AG04449 (cell line): ENCODE measurements at places on chromosomes 1 and 21.

DNA sequence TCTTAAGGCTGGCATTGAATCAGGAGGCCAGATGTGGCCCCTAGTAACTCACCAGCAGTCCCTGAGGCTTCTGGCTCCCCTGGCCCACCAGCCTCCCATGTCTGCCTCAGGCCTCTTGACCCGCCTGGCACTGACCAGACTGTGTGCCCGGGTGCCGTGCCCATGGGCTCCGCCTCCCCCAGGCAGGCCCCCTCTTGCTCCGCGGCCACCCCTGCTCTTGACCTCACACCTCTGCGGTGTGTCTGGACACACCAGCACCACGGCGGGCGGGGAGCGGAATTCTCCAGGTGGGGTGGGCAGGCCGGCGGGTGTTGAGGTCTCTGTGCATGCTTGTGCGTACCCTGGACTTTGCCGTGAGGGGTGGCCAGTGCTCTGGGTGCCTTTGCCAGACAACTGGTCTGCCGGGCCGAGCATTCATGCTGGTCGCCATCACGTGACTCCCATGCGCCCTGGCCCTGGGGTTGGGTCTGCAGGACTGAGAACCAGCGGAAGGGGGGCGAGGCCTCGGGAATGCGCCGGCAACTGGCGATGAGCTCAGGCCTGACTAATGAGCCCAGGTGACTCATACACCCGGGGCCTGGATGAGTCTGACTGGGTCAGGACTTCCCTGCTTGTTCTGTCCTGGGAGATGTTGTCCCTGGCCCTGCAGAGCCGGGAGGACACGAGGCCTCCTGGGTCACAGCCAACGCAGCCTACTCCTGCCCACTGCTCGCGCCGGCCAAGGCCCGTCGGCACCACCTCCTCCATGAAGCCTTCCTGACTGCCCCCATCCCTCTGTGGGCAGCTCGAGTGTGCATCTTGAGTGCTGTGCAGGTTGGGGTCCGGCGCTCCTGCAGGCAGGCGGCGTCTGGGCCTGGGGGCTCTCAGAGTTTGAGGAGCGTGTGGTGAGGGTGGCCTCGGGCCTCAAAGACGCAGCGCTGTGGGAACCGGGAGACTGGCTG lies 22.6 kb downstream of the COL18A1 start:
- DNase-seq: peak; percentile 71

- peak; percentile 65 for DNase-seq
Observed at GRCh38 chr1:97943354-97943753, 22.5 kb upstream of the DPYD start.

GRCh38 chr1:39333296-39333695 lies 128.8 kb downstream of the MACF1 start:
- no peak for DNase-seq

- DNase-seq: no peak
Observed at GRCh38 chr1:99919220-99919619, 50.6 kb upstream of the SLC35A3 start.

DNA sequence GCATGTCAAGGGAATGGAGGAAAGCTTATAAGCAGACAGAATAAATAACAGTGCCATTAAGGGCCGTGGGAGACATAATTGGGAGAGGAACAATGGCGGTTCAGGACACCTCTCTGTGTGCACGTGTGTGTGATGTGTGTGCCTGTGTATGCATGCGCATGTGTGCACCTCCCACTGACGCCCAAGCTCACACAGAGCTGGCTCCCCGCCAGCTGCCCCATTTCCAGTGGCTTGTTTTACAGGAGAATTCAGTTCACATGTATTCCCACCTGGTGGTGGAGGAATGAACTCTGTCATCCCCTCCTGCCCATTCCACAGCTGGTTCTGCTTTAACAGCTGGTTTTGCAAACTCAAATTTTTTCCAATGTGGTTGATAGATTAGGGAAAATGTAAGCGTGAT lies 262.2 kb downstream of the AJAP1 start:
- DNase-seq: no peak

DNA sequence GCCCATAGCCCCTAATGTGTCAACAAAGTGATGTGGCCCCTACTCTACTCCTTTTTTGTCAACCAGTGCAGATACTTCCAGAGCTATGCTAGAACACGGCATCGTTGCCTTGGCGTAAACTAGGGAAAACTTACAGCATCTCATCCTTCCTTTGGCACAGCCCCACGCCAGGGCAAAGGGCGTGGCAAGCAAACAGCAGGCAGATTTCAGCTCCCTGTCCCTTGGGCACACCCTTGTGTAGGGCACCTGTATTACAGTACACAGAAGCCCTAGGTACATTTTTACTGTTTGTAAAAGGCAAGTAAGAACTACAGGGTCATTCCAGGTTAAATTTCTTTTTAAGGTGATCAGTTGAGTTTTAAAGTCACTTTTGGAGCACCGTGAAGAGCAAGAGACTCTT lies 29.3 kb downstream of the PRDX6 start:
- no peak for DNase-seq

- DNase-seq: no peak
Observed at GRCh38 chr1:69244211-69244610, 323.5 kb upstream of the LRRC7 start.

DNA sequence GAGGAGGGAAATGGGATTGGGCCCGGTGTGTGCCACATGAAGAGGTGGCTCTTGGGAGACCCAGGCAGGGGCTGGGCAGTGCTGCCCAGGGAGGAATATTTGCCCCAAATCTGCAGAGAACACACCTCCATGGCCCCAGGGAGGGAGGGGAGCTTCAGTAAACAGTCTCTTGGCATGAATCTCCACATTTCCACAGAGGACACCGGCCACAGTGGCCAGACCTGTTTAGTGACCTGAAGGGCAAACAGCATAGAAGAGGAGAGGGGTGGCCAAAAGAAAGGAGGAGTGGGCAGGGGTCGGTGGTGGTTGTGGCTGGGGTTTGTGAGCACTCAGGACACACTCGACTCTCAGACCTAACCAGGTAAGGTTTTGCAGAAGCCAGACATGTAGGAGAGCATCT lies 54.0 kb upstream of the IFFO2 start:
- no peak for DNase-seq

- DNase-seq: no peak
Observed at GRCh38 chr1:218164930-218165700, 120.0 kb upstream of the RRP15 start.

DNA sequence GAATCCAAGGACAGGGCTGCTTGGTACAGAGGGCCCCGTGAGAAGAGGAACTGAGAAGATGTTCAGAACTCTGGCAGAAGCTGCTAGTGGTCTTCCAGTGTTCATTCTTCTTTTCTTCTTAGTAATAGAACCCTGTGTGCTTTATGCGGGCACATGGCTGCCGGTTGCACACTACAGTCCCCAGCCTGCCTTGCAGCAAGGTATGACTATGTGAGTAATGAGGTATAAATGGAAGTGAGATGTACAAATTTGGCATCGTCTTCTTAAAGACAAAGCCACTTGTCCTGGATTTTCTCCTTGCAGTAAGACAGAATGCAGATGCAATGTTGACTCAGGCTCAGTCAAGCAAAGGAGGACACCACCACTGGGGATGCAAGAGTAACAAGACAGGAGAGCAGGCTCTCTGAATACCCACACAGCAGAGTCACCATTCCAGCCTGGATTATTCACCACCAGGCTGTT lies 15.0 kb upstream of the ATP1B1 start:
- peak; percentile 26 for DNase-seq

DNA sequence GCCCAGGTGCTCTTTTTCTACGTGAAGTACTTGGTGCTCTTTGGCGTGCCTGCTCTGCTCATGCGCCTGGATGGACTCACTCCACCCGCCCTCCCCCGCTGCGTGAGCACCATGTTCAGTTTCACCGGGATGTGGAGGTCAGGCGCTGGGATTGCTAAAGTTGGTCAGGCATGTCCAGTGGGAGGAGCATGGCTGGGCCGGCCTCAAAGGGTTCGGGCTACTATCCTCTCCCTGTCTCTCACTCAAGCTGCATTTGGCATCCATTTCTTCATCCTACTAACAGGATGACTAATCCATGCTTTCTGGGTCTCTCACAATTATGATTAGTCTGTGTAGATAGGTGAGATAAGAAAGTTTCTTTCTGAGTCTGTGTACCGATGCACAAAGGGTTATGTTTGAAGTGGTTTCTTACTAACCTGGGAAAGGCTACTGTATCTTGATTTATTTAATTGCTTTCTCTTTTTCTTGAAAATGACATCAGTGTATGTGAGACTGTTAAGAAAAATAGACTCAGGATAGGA lies 135.9 kb downstream of the HHAT start:
- DNase-seq: no peak

DNA sequence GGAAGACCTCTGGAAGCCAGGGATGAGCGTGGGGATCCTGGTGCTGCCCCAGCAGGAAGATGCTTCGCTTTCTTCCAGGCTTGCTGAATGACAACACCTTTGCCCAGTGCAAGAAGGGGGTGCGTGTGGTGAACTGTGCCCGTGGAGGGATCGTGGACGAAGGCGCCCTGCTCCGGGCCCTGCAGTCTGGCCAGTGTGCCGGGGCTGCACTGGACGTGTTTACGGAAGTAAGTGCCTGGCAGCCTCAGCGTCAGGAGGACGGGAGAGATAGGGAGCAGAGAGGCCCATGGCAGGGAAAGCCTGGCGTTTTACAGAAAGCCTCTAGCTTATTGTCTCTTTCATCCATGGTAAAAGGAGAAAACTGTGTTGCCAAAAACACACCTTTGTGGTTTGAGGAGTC lies 23.5 kb downstream of the PHGDH start:
- no peak for DNase-seq

DNA sequence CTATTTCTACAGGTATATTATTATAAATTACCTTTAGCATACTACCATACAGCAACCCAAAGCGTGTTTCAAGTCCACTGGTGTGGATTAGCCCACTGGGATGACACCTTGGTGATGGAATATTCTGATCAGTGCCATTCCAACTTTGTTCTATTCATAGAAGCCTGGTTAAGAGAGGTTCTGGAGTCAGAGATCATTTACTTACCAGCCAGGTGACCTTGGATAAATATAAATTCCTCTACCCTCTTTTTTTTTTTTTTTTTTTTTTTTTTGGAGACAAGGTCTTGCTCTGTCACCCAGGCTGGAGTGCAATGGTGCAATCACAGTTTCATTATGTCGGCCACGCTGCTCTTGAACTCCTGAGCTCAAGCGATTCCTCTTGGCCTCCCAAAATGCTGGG lies at the start of gene SPATA45:
SPATA45 (minus strand) TSS at position 101 of the 400 bp plus-strand sequence. CDS start 11,500 bp downstream, outside the sequence.
- DNase-seq: no peak
